ENCODE measurements at places on chromosomes 4 and X. TPM values are rescaled to one million over a fixed set of nuclear protein-coding genes. Genes with fewer than 3 reads are reported as not detected.

- DNase-seq, result no peak
Observed at GRCh38 chr4:154642373-154643009, 30.0 kb upstream of the FGG start.

GRCh38 chrX:22126327-22126726, 94.2 kb downstream of the PHEX start:
- DNase-seq, result no peak

DNA sequence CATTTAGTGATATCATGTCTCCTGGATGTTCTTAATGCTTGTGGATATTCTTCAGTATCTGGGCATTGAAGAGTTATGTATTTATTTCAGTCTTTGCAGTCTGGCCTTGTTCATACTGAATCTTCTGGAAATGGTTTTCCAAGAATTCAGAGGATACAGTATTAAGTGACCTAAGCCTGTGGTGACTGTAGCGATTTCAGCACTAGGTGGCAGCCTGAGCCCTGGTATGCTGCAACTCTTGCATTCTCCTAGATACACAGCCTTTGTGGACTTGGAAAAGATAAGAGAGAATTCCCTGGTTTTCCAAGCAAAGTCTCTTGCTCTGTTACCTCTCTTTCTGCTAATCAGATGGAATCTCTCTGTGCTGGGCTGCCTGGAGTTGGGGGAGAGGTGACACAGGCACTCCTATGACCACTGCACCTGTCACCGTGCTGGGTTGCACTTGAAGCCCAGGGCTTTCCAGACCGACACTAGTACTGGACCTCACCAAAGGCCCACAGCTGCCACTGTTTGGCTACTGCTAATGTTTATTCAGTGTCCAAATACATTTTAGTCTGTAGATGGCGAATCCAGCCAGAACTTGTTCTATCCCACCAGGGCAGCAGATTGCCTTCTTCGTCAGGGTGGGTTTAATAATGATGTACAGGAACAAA, 19.3 kb upstream of the SPIN2A start:
- DNase-seq, result no peak

DNA sequence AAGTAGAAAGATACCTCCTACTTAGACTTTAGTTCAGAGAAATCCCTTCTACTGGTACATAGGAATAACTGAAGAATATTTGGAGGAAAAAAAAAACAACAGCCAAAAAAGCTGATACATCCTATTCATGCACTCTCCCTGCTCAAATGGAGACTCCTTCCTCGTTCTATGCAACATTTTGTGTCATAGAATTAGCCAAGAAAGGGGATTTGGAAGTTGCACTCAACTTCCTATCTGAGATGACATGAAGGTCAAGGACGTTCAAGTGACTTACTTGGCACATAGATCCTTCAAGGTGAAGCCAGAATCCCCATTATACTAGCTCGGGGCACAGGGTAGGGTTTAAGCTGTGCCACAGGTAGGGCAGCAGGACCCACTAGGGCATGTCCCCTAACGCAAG, 56.2 kb upstream of the S100G start:
- no peak for DNase-seq

DNA sequence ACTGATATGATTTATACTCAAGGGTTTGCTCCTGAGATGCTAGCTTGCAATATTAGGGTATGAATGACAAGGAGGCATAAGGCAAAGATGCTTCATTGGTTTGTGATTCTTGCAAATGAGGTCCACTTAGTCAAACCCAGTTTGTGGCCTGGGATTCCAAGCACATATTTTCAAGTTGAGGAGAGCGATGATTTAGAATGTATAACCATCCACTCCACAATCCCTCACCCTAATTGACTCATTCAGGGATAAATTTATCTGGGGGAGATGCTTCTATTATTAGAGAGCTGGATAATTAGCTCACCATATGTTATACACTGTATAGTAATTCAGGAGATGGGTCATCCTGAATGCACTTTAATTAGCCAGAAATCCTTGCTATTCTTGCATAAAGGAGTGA, 118.3 kb upstream of the PUDP start:
- no peak for DNase-seq

GRCh38 chr4:47933840-47934239, 19.5 kb upstream of the NFXL1 start:
- no peak for DNase-seq

- no peak for DNase-seq
Observed at GRCh38 chrX:134679221-134679620, 20.9 kb upstream of the PLAC1 start.

- DNase-seq, result no peak
Observed at GRCh38 chrX:121504153-121504552, 456.7 kb downstream of the GLUD2 start.

Gene FABP2
- polyA plus RNA-seq, result not detected

Gene MMAA
- polyA plus RNA-seq, result 6.0 TPM

Gene FGF5
- polyA plus RNA-seq, result 0.61 TPM

Gene CSAG2
- polyA plus RNA-seq, result not detected

Gene SASH3
- 2.3 TPM for polyA plus RNA-seq

Measured in forelimb muscle (tissue), 1 donor.